Amygdala (tissue), 56 donors: ENCODE measurements at places on chromosomes 16 and 17.

- no peak for DNase-seq
Measured at GRCh38 chr17:70610161-70610560, 440.8 kb downstream of the KCNJ2 start.

DNA sequence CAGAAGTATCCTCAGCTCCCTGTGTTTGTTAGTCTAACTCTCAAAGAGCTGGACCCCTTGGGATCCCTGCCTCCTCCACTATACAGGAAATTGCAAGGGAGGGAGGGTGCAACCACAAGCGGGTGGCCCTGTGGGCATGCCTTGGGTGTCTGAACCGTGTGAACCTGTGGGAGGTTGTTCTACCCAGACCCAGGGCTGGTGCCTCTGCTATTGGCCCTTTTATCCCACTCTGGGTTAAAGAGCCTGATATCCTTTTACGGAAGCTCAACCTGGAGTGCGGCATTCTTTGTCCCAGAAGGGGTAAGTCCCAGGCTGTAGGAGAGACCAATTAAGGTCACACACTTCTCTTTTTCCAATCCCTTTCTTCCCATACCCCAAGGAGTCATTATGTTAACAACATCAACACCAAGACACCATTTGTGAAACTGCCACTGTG lies 53.4 kb downstream of the ARSG start:
- DNase-seq, result no peak

- DNase-seq, result no peak
Measured at GRCh38 chr16:56606476-56607108, 1.8 kb upstream of the MT2A start.

- no peak for DNase-seq
Measured at GRCh38 chr16:55325080-55325447, 1.1 kb downstream of the IRX6 start.

- no peak for DNase-seq
Measured at GRCh38 chr17:11953924-11954323, 43.4 kb downstream of the ZNF18 start.
